ENCODE measurements at places on chromosomes 3 and 15.

GRCh38 chr3:61605589-61606175, 44.3 kb downstream of the PTPRG start:
- DNase-seq, result no peak

GRCh38 chr15:42069496-42070278, 24.7 kb downstream of the PLA2G4D start:
- no peak for DNase-seq

DNA sequence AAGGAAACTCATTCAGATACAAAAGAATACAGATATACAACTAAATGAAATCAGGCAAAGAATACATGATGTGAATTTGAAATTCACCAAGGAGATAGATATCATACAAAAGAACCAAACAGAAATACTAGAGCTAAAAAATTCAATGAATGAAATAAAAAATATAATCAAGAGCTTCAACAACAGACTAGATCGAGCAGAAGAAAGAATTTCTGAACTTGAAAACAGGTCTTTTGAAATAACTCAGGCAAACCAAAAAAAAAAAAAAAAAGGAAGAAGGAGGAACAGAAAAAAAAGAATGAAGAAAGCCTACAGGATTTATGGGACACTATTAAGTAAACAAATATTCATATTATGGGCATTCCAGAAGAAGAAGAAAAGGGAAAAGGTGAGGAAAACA, 137.8 kb downstream of the DMXL2 start:
- no peak for DNase-seq

DNA sequence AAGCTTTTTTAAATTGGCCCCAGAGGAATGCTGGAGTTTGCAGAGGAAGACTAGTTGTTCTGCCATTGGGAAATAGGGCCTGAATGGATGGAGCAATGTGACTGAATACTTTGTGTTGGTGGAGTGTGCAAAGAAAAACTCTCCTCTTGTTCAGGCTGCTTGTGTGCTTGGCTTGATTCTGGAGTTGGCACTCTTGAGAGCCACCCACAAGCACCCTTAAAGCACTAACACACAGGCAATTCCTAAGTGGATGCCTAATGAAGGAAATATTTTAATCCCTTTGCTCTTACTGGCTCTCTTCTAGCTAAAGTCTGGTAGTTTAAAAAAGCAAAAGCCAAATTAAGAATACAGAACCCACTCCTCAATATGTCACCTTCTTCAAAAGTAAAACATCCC, 304.4 kb upstream of the C2CD4B start:
- DNase-seq, result no peak

- no peak for DNase-seq
Observed at GRCh38 chr3:56133423-56133822, 334.8 kb downstream of the ERC2 start.

GRCh38 chr15:31304751-31305365, 21.8 kb upstream of the KLF13 start:
- no peak for DNase-seq

- DNase-seq, result no peak
Observed at GRCh38 chr15:58441376-58442070, 9.7 kb downstream of the LIPC start.

- DNase-seq, result no peak
Observed at GRCh38 chr3:178900029-178900646, 171.5 kb downstream of the ZMAT3 start.

DNA sequence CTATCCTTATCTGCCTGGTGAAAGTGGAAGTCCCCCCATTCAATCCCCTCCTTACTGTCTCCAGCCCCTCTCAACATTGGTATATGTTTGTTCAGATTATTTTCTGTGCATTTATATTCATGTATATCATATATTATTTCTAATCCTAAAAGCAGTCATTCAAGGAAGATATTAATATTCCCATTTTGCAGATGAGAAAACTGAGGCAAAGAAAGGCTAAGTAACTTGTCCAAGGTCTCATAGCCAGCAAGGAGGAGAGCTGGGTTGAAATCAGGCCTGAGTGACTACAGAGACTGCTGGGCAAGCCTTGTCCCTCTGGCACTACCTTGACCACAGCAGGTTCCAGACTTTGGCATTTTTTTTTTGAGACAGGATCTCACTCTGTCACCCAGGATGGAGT, 29.0 kb downstream of the FOXL2NB start:
- no peak for DNase-seq

GRCh38 chr15:52318729-52319500, 23.3 kb upstream of the MYO5C start:
- DNase-seq, result no peak

DNA sequence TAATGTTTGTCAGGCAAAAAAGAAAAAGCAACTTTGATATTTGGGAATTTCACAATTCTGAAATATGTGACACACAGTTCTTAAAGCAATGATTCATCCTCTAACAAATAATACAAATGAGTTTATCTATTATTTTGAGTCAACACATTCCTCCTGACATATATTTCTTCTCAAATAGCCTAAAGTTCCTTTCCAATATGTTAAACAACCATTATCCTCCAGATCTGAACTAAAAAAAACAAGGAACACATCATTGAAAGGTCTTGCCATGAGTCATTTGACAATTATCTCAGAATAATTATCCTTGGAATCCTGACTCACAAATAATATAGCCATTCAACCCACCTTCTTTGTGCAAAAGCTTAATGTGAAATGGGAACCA, 208.7 kb upstream of the CDIN1 start:
- no peak for DNase-seq

GRCh38 chr3:178761024-178761423, 224.8 kb downstream of the KCNMB2 start:
- DNase-seq, result no peak

DNA sequence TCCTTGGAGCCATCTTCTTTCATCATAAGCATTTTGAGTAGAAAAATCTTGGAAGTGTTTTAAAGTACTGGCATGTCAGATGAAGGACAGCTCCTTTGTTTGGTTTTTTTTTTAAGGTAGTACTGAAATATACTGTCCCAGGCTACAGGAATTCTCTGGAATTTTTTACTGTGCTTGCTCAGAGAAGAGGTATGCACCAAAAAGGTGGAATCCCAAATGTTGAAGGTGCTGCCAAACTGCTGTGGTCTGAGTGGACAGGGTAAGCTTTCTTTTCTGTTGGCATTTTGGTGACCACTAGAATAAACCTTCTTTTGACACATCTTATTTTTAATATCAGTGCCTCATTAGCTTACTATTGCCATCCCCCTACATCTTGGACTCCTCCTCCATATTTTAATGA, 7.2 kb downstream of the GNL3 start:
- DNase-seq, result no peak

DNA sequence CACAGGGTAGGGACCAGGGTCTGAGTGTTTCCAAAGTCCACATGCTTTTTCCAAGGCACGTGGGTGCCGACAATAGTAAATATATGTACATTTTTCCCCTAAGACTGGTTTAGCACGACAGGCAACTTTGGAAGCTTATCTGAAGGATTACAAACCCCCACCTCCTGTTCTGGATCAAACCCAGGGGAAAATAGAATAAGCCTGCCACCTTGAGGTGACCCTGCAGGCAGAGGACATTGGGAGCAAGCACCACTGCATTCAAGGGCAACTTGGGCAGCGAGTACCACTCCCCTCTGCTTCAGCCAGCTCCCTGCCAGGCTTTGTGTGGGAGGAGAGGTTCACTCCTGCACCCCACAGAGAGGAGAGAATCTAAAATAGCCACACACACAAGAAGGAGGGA, 44.8 kb downstream of the KBTBD12 start:
- DNase-seq, result peak; percentile 62

GRCh38 chr3:14237457-14237856, 58.8 kb downstream of the LSM3 start:
- DNase-seq, result no peak

DNA sequence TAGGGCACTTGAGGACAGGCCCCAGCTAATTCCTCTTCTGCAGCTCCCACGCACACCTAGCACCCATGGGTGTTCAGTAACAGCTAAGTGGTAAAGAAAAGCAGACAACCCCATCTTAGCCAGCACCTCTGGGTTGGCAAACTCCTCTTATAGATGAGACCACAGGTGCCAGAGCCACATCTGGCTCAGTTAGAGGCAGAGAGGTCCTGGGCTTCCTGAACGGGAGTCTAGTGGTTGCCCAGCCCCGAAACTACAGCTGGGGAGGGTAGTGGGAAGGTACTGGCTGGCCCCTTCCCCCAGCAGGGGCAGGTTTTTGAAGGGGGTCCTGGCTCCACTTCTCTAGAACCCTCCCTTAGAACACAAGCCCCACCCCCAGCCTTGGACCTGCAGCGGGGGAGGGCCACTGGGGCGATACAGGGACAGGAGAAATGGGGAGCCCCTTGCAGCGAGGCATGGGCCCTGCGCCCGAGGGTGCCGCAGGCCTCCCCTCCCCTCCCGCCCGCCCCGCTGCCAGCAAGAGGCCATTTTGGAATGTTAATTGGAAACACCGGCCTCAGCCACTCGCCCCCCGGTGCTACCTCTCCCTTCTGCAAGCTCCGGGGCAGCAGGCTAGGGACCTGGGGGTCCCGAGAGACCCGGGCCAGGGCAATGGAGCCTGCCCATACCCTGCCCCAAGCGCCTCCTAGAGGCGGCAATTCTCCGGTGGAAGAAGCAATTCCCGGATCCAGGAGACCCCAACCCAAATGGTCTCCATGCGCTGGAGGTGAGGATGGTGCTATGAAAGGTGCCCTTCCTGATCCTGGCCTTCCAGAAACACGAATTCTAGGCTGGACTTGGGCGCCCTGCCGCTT, 1.5 kb downstream of the DUSP7 start:
- peak; percentile 43 for DNase-seq

DNA sequence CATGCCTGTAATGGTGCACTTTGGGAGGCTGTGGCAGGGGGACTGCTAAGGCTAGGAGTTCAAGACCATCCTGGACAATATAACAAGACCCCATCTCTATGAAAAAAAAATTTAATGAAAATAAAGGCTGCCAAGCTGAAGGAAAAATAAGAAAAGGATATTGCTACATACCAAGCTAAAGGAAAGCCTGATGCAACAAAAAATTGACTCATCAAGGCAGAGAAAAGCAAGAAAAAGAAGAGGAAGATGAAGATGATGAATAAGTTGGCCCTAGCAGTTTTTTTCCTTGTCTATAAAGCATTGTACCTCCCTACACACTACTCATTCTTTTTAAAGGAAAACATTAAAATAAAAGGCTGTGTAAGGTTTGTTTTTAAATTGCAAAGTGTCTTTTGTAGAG, 441.9 kb upstream of the MDFIC2 start:
- DNase-seq, result no peak

DNA sequence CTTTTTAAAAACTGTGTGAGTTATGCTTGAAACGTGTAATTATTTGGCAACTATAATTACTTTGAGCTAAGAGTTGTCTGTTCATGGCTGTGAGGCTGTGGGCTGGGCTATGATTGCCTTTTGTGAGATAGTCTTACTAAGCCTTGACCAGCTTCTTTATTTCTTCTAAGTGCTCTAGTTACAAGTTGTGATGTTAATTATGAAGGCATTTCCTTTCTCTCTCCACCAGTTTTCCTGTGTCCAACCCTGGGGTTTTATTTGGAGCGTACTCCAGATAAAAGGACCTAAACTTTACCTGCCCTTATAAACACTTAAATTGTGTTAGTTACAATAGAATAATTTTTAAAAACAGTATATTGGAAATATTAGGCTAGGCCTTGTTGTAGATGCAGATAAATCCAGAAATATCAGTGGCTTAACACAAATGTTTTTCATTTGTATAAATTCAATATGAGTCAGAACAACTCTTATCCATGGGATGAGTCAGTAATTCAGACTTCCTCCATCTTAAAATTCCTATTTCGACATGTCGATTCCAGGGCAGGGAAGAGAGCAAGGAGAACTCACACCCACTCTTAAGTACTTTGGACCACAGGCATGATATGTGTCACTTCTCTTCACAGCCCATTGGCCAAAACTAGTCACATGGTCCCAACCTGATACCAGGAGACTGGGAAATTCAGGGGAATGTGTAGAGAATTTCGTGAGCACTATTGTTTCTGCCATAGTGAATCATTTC, 17.0 kb downstream of the TMEM62 start:
- no peak for DNase-seq

DNA sequence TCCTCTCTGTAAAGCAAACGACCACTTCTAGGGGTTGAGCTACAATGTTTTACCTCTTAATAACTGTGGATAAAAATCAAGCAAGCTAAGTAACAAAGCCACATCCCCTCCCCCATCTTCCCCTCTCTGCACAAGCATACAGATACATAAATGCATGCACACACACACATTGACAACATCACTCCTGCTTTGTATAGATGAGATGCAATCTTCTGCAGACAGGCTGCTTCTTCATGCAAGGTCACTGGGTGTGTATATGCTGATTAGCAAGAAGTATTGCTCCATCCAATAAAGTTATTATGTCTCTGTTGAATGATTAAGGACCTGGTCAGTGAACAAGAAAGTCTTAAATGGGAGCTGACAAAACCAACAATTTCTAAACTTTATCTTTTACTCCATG, 8.8 kb upstream of the ATP11B start:
- DNase-seq, result no peak

DNA sequence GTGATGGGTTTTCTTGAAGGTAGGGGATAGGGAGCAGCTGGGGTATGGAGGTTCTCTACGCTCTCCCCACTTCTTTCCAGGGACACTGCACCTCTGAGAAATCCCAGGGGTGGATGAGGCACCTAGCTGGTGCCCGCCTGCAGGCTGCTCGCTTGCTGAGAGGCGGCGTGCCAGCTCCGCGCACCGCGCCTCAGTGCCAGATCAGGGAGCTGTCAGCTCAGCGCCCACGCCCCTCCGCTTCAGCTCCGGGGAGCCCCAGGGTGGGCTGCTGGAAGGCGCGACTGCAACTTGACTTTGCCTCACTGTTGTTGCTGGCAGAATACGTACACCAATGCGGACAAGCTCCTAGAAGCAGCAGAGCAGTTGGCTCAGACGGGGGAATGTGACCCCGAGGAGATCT, 345.7 kb upstream of the UMPS start:
- no peak for DNase-seq

- DNase-seq, result no peak
Observed at GRCh38 chr3:192883512-192883911, 34.1 kb downstream of the MB21D2 start.

GRCh38 chr15:76787273-76787672, 117.9 kb downstream of the SCAPER start:
- DNase-seq, result no peak

GRCh38 chr3:45910892-45911291, 24.5 kb downstream of the CCR9 start:
- DNase-seq, result no peak

- no peak for DNase-seq
Observed at GRCh38 chr3:152760591-152760990, 74.3 kb upstream of the P2RY1 start.

- no peak for DNase-seq
Observed at GRCh38 chr3:33716227-33716626, 1.8 kb downstream of the CLASP2 start.

GRCh38 chr3:129316248-129317013, 37.8 kb downstream of the HMCES start:
- peak; percentile 94 for DNase-seq

DNA sequence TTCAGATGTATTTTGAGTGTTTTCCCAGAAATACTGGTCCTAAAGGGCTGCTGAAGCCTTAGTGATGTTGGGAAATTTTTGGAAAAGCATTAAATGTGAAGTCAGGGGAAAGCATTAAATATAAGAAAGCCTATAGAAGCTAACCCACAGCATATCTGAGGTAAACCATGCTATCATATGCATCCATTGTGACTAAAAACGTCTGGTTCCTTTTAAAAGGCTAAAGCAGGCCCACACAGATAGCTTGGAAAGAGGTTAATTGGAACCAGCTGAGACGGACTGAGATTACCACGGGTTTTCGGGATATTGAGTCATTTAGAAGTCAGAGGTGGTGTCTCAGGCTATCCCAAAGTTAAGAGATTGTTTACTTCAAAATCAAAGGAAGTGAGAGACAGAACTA, 78.2 kb downstream of the CYP19A1 start:
- no peak for DNase-seq

- DNase-seq, result peak; percentile 36
Observed at GRCh38 chr3:183427876-183428446, 458 bp downstream of the MCF2L2 start.
